Activated CD4-positive, alpha-beta T cell treated with anti-CD3 and anti-CD28 coated beads for 36 hours (primary cell): ENCODE measurements at places on chromosomes 12 and 14. TPM values are rescaled to one million over a fixed set of nuclear protein-coding genes. Genes with fewer than 3 reads are reported as not detected.
A peak's percentile ranks its signal among the peaks of the same experiment; 100 is the strongest.

DNA sequence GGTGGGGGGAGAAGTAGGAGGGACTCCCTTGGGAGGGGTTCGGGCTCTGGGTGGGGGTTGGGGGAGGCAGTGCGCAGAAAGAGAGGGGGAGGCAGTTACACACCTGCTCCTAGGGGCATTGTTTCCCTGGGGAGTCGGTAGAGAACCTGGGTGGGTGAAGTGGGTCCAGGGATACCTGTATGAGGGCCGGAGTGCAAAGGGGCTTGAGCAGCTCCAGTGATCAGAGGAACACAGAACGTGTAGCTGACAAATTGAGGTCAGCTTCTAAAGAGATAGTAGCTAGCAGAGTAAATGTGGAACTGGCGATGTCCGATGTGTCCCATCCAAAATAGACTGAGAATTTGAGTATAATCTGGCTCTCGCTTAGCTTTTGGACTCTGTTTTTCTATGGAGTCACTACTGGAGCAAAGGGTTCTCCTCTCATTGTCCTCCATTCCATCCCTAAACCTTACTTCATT is 502 bp downstream of the SMARCD1 start:
- H3K36me3 ChIP-seq: peaks cover 24% of the 10 kb centered on the region
- no peak for DNase-seq
- H3K4me3 ChIP-seq: peak overlapping the region; percentile 85
- H3K4me1 ChIP-seq: peaks cover 36% of the 10 kb centered on the region
- peak overlapping the region; percentile 72 for H3K27ac ChIP-seq
- no peaks in the 10 kb centered on the region for H3K27me3 ChIP-seq

DNA sequence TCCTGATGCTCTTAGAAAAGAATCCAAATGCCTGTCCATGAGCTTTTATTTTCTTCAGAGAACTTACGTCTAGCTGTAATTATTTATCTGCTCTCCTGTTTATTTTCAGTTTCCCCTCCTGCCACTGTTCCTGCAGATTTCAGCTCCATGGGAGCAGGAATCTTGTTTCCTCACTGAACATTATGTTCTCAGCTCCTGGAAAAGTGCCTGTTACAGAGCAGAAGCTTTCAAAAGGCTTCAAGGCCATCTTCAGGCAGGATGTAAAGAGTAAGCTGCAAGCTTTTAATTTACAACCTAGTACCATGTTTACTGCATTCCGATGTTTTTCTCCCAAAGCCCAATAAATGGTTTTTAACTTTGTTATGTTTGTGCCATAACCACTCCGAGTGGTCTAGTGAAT is 98.4 kb upstream of the BTG1 start:
- no peaks in the 10 kb centered on the region for H3K27me3 ChIP-seq
- H3K27ac ChIP-seq: no peak overlapping the region
- H3K4me1 ChIP-seq: peaks cover 6% of the 10 kb centered on the region

DNA sequence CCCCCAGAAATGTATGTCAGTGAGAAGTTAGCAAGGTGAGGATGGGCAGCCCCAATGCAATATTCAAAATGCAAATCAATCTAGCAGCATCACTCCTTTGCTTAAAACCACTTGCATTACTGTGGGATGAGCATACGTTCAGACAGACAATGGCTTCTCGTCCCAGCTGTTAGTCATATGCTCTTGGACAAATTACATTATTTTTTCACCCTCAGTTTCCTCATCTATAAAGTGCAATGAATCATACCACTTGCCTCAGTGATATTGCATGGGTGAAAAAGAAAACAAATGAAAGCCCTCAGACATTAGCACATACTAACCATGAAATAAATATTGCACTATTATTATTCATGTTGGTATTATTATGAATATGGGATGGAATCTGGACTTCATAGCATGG is 132.3 kb downstream of the C12orf75 start:
- no peaks in the 10 kb centered on the region for H3K36me3 ChIP-seq
- H3K27ac ChIP-seq: no peak overlapping the region
- H3K4me1 ChIP-seq: no peaks in the 10 kb centered on the region
- no peak for DNase-seq

DNA sequence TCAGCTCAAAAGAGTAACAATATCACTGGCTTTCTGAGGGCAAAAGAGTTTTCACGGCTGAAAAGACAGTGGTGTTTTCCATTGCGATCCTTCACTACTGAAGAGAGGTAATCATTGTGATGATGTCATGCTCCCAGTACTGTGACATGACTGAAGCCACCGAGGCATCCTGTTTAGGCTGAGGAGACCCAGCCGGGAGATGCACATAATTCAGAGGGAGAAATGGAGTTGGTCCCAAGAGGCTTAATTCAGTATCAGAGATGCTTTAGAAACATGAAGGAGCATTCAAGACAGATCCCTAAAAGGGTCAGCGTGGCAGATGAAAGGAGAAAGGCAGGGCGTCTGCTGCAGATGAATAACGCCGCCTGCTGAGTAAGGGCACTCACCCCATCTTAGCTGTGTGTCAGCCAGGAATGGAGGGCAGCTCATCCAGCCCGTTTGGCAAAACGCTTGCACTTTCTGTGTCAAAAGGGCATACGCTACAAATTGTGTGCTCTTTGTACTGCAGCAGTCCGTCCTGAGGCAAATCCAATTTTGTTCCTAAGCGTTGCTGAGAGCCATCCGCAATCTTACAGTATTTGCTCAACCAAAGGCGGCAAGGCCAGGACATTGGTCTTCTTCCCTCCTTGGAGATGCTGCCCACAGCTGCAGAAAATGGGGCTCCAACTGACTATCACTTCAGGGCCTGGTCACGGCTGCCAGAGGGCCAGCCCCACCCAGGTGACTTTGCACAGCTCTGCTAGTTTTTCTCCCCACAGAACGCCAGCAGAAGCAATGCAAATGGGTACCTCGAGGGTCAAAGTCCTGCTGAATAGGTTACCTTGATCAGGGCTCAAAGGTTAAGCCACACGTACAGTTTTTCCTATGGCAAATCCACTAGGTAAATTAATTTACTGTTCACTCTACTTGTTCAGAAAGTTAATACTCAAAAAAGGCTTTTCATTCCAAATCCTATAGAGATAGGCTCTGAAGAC is 23.5 kb downstream of the CCDC92 start:
- H3K36me3 ChIP-seq: no peaks in the 10 kb centered on the region
- no peaks in the 10 kb centered on the region for H3K4me1 ChIP-seq
- H3K4me3 ChIP-seq: no peak overlapping the region
- no peak overlapping the region for H3K27ac ChIP-seq

Gene BMP4
- total RNA-seq: not detected
